ENCODE measurements at places on chromosomes 2 and 18.

DNA sequence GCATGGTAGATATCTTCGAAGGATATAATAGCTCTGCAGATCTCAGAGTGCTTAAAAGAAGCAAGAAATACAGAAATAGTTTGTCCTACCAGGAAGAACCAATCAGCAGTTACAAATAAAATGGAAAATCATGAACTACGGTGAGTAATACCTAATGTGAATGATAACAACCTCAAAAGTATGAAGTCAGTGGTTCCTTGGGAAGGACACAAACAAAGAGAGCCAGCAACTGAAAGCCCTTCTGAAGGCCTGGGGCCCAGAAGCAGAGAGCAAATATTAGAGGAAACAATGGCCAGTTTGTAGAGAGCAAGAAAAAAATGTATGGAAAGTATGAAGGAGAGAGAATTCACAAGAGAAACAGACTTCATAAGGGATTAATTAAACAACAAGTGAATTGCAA, 226.8 kb upstream of the CHST9 start:
- no peak for DNase-seq

DNA sequence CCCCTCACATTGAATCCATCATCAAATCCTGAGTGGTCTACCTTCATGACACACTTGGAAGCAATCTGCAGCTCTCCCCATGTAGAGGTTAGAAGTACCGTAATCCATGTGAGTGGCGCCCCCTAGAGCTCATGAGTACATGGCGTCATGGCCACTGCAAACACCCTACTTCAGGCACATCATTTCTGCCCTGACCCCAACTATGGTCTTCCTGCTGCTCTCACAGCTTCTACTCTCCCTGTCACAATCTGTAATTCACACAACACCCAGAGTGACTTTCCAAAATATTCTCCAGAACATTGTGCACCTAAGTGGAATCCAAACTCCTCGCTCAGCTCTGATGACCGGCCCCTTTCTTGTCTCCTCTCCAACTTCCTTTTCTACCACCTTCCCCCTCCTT, 141.9 kb downstream of the ANKRD44 start:
- DNase-seq: peak; percentile 50

DNA sequence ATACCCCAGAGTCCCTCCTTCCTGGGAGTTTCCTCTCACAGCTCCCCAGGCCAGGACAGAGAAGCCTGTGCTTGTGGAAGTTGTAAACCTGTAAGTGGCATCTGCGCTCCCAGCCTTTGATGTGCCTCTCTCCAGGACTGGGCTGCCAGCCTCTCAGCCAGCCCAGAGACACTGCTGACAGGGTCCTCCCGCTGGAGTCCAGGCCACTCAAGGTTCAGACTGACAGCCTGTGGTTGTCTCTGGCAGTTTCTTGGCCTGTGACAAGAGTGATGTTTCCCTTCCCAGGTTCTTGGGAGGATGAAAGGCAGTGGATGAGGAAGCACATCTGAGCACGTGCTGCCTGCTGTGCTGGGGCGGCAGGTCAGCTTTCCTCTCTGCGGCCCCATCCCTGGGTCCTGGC, 3.0 kb downstream of the SLC35F6 start:
- DNase-seq: no peak

DNA sequence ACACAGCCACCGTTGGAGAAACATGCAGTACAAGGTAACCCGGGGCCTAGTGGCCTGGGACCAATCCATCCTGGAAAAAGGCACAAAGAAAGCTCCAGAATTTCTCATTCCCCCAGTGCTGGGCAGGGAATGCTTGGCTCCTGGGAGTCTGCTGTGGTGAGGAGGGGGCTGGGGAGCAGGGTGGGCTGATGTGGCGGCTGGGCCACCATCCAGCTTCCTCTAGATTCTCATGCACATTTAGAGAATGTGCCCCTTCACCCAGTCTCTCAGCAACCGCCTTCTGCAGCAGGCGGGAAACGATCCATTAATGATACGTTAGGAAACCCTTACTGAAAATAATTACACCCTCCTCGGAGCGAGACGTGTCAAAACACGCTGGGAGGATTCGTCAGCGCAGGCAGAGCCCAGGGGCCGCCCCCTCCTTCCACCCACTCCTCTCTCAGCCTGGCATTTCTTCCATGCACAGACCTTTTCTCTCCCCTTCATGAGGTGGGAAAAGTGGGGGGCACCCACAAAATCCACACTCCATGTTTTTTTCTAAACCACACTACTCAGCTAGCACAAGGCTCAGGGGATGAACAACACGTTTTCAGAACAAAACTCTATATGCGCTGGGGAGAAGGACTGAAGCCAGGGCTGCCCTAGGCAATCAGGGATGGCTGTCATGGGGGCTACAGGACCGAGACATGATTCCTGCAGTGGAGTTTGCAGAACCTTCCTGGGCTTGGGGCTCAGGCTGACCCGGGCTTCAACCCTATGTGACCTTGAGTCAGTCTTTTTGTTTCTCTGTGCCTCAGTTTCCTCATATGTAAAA, 56.1 kb upstream of the SMAD7 start:
- DNase-seq: peak; percentile 46

DNA sequence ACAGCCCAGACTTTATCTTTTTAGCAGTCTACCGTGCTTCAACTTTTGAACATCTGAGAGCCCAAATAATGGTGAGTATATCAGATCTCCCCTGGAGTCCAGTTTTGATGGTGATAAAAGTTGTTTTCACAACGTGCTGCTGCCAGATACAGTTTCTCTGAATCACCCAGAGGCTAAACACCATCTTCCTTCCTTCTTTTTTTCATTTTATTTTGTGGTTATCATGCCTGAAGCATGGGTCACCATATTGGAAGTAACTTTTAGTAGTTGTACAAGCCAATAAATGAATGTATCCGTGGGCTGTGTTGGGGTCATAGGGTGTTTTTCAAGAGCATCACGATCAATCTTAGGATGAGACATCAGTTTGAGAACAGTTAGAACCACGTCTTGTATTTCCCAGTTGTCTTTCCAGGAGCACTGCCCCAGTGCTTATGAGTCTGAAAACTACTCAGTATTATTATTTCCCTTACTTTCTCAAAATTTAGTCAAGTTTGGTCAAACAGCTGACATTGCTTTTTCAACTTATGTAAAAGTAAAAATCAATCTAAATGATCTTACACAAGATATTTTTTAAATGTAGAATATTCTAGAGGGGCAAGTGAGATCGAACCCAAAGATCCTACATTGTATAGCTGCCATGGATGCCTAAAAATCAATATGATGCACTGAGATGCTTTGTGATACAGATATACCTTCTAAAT, 311.4 kb downstream of the CTNNA2 start:
- no peak for DNase-seq

- DNase-seq: no peak
Observed at GRCh38 chr2:62050456-62051045, 145.1 kb downstream of the COMMD1 start.

GRCh38 chr18:49849331-49850217, 36.2 kb upstream of the ACAA2 start:
- peak; percentile 94 for DNase-seq

- no peak for DNase-seq
Observed at GRCh38 chr2:121135168-121135853, 149.7 kb downstream of the TFCP2L1 start.

- DNase-seq: no peak
Observed at GRCh38 chr18:35880788-35881455, 91.6 kb upstream of the RMP24 start.

DNA sequence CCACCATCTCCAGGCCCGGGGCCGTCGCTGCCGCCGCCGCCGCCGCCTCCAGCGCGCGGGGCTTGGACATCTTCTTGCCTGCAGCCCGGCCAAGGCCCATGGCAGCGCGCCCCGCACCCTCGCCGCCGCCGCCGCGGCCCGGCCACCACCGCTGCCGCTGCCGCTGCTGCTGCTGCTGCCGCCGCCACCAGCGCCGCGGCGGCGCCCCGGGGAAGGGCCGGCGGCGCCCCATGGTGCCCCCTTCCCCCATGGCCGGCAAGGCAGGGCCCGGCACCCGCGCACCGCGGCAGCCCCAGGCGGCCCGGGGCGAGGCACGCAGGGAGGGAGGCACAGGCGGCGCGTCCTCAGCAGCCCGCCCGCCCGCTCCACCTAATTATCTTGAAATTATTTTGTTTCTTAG, 3057.4 kb downstream of the RPIA start:
- no peak for DNase-seq

- DNase-seq: no peak
Observed at GRCh38 chr2:128603411-128603924, 284.8 kb upstream of the HS6ST1 start.

DNA sequence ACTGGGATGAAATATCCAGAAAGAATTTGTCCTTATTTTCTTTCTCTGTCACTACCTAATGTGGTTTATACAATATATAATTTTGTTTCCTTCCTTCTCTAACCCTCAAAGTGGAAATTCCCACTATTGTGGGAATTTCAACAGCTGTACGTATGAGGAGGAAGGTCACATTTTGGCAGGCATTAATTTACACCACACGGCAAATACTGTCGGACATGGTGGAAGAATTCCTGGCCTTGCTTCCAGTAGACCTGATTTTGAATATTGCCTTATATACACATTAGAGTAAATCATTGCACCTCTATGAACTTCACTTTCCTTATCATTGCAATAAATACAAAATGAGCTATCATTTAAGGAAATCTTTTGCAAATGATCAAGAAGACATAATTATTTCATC, 358.1 kb upstream of the ETAA1 start:
- DNase-seq: no peak

DNA sequence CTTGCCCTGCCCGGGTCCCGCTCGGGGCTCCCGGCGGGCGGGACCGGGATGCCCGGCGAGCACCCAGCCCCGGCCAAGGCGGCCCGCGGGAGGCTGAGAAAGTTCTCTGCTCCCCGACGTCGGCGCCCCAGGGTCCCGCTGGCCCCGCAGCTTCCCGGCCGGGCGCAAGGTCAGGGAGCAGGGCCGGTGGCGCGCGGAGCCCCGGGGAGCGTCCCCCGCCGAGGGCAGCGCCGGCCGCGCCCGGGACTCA, 331 bp downstream of the SERPINE2 start:
- no peak for DNase-seq

GRCh38 chr2:208820014-208820688, 413.6 kb downstream of the PTH2R start:
- no peak for DNase-seq

DNA sequence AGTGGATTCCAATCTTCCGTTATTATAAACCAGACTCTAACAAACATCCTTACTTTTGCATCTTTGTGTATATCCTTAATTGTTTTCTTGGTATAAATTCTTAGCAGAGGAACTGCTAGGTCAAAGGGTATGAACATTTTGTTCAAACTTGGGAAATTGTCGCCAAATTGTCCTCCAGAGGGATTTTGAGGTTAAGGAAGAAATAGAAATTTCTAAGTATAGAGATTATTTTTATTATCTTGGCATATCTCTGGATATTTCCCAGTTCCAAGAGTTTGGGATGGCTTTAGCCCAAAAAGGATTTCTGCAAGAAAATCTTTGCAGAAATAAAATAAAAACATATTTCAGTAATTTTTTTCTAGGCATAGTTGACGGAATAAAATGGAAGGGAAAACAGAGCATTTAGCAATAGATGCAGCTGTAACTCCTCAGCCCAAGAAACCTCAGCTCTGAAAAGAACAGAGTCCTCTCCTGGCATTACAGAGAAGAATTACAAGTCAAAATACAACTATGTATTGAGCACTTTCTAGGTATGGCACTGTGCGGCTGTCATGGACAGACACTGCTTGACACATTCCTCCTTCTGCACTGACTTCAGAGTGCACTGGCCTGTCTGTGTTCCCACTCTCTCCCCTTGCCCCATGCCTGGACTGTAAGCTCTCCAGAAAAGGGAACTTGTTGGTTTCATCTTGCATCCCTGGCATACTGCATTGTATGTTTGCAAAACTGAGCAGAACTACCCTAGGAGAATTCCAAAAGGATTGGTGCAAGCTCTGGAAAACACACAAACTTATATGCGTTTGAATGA, 117.3 kb upstream of the STON1 start:
- DNase-seq: no peak

GRCh38 chr2:241507430-241508239, 749 bp downstream of the STK25 start:
- DNase-seq: peak; percentile 62

- DNase-seq: no peak
Observed at GRCh38 chr2:44751754-44752479, 189.6 kb upstream of the SIX3 start.

GRCh38 chr2:98455494-98455976, 10.9 kb downstream of the INPP4A start:
- no peak for DNase-seq

GRCh38 chr2:62375113-62375420, 130.9 kb downstream of the TMEM17 start:
- DNase-seq: no peak

DNA sequence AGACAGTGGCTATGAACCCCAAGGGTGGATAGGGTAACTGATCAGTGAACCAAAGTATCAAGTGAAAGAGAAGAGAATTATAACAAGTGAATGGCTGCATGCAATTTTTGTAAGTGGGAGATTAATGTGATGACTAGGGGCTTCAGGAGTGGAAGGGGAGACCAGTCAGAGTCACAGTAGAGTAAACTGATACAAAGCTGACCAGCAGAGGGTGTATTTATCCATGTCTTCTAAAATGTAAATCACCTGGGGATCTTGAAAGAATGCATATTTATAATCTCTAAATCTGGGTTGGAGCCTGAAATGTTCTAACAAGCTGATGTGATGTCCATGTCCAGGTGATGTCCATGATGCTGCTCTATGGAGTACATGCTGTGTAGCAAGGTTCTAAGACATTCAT, 1351.3 kb upstream of the CHAC2 start:
- DNase-seq: no peak

DNA sequence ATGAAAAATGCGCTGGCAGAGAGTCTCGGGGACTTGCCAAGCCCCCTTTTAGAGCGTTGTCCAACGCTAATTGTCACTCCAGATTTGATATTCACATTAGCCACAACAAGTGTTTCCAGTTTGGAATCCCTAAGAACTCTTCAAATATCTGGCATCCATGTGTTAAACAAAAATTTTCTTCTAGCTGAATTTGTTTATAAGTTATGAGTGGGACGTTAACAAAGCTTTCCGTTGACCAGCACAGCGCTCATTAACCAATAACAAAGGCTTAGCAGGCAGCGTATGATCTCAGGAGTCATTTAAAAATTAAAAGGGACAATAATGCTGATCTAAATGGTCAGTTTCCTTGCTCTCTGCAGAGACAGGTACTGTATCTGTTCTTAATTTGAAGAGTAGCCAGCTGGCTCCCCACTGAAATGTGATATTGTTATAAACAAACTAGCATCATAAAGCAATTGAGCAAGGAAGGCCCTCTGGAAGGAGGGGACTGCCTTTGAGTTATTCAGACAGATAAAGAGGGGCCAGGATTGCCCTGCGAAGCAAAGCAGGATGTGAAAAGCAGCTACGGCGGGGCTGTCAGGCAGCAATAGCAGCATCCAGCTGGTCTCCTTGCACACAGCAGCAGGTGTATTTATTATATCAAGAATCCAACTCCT, 337.2 kb upstream of the SALL3 start:
- DNase-seq: no peak

DNA sequence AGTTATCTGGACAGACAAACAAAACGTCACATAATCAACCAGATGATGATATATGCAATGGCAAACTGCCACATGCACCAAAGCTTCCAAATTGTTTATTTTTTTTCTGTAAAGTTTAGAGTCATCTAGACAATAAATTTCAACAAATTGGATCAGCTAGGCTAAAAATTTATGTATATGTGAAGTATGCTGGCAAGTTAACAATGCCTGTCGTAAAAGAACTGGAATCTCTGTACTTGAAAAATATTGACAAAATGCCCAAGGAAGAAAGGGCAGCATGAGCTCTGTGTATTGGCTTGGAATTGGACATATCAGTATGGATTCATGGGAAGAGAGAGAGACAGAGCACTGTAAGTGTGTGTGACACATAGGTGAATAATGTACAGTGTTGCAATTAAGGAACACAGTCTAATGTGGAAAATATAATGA, 309.8 kb downstream of the ERBB4 start:
- DNase-seq: peak; percentile 4

- no peak for DNase-seq
Observed at GRCh38 chr2:25286025-25286400, 55.7 kb downstream of the DNMT3A start.

All from MG63 (cell line).